Muscle of leg (tissue), 16 donors: ENCODE measurements at places on chromosomes 4 and X. TPM values are rescaled to one million over a fixed set of nuclear protein-coding genes. Genes with fewer than 3 reads are reported as not detected.

GRCh38 chrX:10685923-10686595 is 65.7 kb upstream of the MID1 start:
- no peak for DNase-seq

GRCh38 chrX:43655151-43656004 is 721 bp upstream of the MAOA start:
- DNase-seq = peak; percentile 34

GRCh38 chr4:110994781-110995180 is 371.9 kb upstream of the PITX2 start:
- DNase-seq = peak; percentile 6

DNA sequence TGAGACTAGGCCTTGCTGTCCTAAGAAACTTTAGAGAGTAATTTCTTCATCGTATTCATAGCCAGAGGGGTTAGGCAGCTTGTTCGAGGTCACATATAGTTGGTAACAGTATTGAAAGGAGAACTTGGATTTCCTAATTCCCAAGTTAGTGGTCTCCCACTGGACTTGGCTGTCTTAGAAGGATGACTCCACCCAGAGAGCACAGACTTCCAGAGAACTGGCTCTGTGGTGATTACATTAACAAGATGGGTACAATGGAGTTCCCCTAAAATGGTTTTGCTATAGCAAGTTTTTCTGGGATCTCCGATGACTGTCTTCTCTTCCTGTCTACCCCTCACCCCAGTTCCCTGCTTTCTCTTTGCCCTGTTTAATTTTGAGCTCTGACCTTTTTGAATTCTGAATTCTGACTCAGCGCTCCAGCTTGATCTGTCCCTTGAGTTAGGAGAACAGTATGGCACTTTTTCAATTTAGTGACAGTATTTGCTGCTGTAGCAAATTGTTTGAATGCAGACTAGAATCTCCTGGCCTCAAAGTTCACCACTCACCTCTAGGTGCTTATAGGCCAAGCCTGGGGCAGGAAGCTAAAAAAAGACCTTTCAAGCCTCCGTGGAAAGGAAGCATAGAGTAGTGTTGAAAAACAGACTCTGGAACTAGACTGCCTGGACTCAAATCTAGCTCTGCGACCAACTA is 6.9 kb downstream of the MSN start:
- no peak for DNase-seq

The LRCH2 gene
- 4.5 TPM for polyA plus RNA-seq

GRCh38 chr4:173370130-173370476 is 651 bp upstream of the SAP30 start:
- DNase-seq = no peak

The VEGFD gene
- 1.3 TPM for polyA plus RNA-seq

DNA sequence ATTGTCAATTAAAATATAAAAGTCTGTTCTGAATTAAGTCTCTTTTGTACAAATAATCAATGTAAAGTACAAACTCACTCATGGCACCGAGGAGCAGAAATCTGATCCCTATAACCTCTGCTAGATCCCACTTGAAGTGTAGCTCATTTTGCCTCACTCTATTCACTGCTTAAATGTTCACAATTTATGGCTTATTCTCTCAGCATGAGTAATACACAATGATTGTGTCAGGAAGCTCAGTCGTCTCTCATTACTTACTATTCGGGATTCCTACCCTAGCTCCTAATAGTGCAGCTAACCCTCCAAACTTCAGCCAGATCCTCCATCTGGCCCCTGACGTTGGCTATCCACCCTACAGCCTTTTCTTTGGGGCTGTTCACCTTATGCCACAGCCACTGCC is 4.7 kb upstream of the AMMECR1 start:
- no peak for DNase-seq

- DNase-seq = no peak
Measured at GRCh38 chr4:67687636-67688035, 13.3 kb downstream of the UBA6 start.

DNA sequence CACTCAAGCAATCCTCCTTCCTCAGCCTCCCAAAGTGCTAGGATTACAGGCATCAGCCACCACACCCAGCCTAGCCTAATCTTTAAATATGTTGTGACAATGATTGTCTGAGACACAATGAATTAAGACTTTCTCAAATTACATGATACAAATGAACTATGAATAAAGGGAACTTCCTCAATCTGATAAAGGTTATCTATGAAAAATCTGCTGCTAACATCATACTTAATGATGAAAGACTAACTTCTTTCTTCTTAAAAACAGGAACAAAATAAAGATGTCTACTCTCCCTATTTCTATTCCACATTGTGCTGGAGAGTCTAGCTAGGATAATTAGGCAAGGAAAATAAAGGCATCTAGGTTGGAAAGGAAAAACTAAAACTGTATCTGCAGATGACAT is 60.0 kb downstream of the PDHA1 start:
- no peak for DNase-seq

The ARHGEF38 gene
- polyA plus RNA-seq = 1.3 TPM

DNA sequence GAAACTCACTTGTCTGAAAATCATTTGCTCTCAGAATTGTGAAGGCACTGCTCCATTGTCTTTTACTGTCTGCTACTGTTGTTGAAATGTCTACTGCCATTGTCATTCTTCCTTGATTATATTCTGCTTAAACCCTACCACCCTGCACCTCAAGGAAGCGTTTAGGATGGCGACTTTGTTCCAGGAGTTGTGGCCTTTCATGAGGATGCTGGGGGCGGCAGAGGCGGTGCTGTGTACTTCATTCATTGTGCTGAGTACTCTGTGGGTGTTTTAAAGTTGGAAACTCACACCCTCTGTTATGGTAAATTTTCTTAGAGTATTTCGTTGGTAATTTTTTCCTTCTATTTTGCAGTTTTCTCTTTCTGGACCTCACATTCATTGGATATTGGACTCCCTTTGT is 258.9 kb downstream of the TENM3 start:
- no peak for DNase-seq

DNA sequence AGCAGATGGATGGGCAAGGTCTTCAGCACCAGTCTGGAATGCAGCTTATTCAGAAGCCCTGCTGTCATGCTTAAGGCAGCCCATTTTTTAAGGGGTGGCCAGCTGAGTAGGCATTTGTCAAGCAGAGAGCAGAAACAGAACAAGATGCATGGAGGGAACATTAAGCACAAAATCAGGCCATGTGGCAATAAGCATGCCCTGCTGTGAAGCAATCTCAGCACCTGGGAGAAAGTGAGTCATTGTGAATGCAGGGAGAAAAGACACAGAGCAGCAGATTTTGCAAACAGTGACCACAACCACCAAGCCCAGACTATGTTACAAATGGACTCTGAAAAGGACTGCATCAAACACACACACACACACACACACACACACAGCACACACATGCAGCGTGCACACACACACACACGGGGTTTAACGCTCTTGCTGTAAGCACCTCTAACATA is 94.1 kb upstream of the GALNT7 start:
- DNase-seq = no peak

GRCh38 chr4:168637872-168638756 is 141.3 kb downstream of the PALLD start:
- DNase-seq = no peak

The CXorf51A gene
- polyA plus RNA-seq = not detected

- DNase-seq = no peak
Measured at GRCh38 chr4:87192145-87192919, 28.1 kb downstream of the KLHL8 start.

The GATA1 gene
- polyA plus RNA-seq = 0.47 TPM

DNA sequence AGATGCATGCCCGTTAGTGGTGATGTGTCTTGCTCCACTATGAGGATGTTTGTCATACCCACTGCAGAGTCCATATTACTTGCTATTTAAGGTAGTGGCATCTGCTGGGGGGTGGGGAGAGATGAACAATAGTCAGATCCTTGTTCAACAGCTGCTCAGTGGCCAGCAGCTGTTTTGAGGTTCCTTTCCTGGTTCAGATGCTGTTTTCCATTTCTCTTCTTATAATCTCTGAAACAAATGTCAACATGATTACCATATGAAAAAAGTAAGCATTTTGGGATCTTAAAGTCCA is 1567.9 kb upstream of the TENM3 start:
- peak; percentile 55 for DNase-seq
